ENCODE measurements at places on chromosomes 7 and 10. TPM values are rescaled to one million over a fixed set of nuclear protein-coding genes. Genes with fewer than 3 reads are reported as not detected.
A peak's percentile ranks its signal among the peaks of the same experiment; 100 is the strongest.

DNA sequence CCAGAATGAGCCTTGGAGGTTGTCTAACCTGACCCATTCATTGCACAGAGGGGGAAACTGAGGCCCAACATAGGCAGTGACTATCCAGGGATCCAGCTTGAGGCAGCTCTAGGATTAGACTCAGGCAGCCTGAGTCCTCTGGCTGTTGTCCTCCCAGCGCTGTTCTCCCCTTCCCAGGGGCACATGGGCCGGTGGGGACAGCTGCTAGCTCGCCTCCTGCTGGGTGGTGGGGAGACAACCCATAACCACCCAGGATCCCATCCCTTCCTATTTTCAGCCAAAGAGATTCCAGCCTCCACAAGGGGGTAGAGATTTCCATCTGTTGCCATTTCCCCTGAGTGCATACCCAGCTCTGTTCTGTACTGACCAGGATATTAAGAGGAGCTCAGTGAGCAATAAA, 145.1 kb upstream of the GPR26 start:
- H3K4me1 ChIP-seq = no peaks in the 10 kb centered on the region
- no peaks in the 10 kb centered on the region for H3K27me3 ChIP-seq
- DNase-seq = peak; percentile 33
- no peak overlapping the region for H3K4me3 ChIP-seq
- no peak overlapping the region for H3K27ac ChIP-seq

DNA sequence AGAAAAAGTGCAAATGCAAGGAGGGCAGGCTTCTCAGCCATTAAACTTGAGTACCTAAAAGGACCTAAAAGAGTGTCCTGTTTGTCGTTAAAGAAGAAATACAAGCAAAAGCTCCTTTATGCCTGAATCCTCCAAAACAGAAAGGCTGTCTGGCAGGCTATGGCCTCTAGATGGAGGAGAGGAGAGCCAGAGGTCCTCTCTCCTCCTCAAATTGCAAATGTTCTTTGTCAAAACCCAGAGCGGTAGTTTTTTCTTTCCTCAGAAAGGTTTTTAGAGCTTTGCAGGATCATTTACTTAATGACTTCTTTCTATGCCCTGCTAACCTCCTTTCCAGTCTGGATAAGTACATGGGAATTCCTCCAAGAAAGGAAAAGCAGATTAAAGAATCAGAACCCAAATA, 1.9 kb upstream of the SORCS1 start:
- H3K4me3 ChIP-seq = no peak overlapping the region
- peak; percentile 57 for DNase-seq

DNA sequence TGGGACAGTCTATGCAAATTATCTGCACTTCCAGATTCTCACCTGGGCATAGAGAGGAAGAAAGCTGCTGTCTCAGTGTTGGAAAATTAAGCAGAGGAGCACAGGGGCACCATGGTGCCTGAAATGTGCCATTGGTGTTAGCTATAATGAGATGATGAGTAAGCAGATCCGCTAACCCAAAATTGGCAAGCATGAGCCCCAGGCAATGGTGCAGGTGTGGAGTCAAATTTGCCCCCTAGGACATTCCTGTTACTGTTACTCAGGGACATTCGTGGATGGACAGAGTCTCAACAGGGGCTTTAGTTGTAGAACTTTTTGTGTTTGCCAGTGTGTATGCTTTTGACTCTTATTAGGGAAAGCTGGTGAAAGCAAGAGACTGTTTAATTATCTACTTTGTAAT, 385.2 kb upstream of the KLF6 start:
- H3K4me1 ChIP-seq = no peaks in the 10 kb centered on the region
- no peaks in the 10 kb centered on the region for H3K27me3 ChIP-seq
- H3K4me3 ChIP-seq = no peak overlapping the region
- H3K27ac ChIP-seq = no peak overlapping the region
- no peaks in the 10 kb centered on the region for H3K36me3 ChIP-seq

ARL3 gene
- 20.6 TPM for total RNA-seq

TACR2 gene
- total RNA-seq = not detected

- H3K36me3 ChIP-seq = no peaks in the 10 kb centered on the region
- H3K4me1 ChIP-seq = no peaks in the 10 kb centered on the region
- H3K4me3 ChIP-seq = no peak overlapping the region
- no peak overlapping the region for H3K27ac ChIP-seq
- no peak for DNase-seq
- H3K27me3 ChIP-seq = no peaks in the 10 kb centered on the region
These were observed 17.8 kb upstream of the TCTN3 start for GRCh38 chr10:95711492-95711891.

DNA sequence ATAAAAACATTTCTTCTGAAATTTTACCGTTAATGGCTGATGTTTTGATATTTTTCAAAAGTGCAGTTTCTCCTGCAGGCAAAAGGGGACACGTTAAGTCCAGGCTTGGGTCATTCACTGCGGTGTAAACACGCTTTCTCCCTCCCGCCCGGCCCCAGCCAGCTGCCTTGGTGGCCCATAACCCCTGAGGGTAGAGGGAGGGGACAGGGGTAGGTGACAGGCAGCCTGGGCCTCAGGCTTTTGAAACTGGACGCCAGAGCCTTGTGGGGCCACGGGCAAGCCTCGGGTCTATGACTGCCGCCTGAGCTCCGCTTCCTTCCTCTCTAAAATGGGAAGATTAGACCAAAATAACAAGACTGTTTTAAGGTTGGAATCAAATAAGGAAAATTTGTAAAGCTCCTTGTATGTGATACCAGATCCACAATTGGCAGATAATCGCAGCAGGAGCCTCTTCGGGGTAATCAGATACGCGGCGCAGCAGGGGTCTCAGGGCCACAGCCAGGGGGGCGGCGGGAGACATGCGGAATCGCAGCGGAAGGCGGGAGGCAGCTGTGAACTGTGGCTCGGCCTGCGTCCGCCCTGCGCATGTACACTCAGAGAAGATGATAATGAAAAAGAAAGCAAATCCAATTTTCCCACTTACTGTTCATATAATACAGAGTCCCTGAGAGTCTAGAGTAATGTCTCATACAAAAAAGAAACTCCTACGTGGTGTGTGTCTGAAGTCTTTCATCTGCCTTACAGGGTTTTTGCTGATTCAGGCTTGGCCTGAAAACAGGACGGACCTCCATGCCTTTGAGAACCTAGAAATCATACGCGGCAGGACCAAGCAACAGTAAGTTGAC, 138.3 kb downstream of the EGFR start:
- H3K36me3 ChIP-seq = no peaks in the 10 kb centered on the region
- H3K27me3 ChIP-seq = no peaks in the 10 kb centered on the region
- H3K27ac ChIP-seq = no peak overlapping the region
- no peak overlapping the region for H3K4me3 ChIP-seq
- peaks cover 6% of the 10 kb centered on the region for H3K4me1 ChIP-seq

GRCh38 chr10:48445932-48446331, 139.5 kb downstream of the MAPK8 start:
- no peak overlapping the region for H3K27ac ChIP-seq
- DNase-seq = no peak
- H3K4me3 ChIP-seq = no peak overlapping the region
- H3K27me3 ChIP-seq = peaks cover 12% of the 10 kb centered on the region
- no peaks in the 10 kb centered on the region for H3K36me3 ChIP-seq
- peaks cover 20% of the 10 kb centered on the region for H3K4me1 ChIP-seq

DNA sequence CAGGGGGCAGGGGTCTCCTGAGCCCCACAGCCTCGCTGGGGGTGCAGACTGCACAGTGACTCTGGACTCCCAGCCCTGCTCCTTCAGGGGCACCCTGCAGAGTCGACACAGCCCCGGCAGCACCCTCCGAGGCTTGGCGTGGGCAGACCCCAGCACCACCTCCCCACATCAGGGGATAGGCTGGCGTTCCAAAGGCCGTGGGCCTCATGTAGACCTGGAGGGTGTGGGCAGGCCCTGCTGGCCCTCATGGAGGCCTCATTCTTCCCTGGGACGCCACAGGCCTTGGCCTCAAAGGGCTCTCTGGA, 265.9 kb downstream of the ELFN1 start:
- H3K36me3 ChIP-seq = no peaks in the 10 kb centered on the region
- no peak overlapping the region for H3K4me3 ChIP-seq
- peaks cover 3% of the 10 kb centered on the region for H3K4me1 ChIP-seq
- H3K27ac ChIP-seq = no peak overlapping the region

EPO gene
- total RNA-seq = 0.29 TPM

GRCh38 chr7:14480281-14480680, 422.3 kb downstream of the DGKB start:
- H3K4me3 ChIP-seq = no peak overlapping the region
- no peaks in the 10 kb centered on the region for H3K36me3 ChIP-seq
- no peak for DNase-seq
- no peaks in the 10 kb centered on the region for H3K4me1 ChIP-seq

DNA sequence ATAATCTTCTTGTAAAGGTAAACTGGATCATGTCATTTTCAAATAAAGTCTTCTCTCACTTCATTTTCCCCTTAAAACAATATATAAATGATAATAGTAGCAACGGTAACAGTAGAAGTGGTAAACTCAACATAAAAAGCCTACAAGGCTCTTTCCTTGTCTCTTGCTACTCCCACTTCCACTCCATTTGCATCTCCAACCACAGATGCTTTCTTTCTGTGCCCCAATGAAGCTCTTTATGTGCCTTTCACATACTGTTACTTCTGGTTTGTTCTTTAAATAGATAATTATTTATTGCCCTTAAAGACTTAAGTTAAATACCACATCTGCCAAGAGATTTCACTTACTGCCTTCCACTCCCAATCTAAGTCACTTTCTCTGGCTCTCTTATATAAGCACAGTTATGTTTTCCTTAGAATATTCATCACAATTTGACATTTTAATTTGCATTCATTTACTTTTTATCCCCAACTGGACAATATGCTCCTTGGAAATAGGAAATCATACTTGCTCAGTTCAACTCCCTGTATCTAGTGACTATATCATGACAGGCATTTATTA, 149.9 kb downstream of the CRPPA start:
- no peaks in the 10 kb centered on the region for H3K36me3 ChIP-seq
- no peak overlapping the region for H3K27ac ChIP-seq

DNA sequence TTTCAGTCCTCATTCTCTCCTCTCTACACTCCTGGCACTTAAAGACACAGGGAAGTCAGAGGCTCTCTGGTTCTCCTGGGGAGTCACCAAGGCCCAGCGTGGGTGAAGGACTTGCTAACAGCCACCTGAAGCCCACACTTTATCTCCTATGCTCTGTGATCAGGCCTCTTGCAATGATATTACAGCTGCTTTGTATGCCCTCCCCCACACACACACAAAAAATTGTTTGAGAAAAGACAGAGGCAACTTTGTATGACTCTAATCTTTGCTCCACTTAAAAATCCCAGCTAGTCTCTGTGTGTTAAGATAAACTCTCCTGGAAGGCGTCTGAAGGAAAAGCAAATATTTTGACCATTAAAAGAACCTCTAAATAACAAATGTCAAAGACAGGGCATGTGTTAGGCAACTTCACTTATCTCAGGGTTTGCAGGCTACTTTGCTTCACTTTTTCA, 507.2 kb downstream of the TNS3 start:
- no peak overlapping the region for H3K27ac ChIP-seq
- no peaks in the 10 kb centered on the region for H3K36me3 ChIP-seq
- no peaks in the 10 kb centered on the region for H3K27me3 ChIP-seq
- H3K4me1 ChIP-seq = peaks cover 4% of the 10 kb centered on the region
- DNase-seq = no peak

FAM24A gene
- total RNA-seq = not detected

DNA sequence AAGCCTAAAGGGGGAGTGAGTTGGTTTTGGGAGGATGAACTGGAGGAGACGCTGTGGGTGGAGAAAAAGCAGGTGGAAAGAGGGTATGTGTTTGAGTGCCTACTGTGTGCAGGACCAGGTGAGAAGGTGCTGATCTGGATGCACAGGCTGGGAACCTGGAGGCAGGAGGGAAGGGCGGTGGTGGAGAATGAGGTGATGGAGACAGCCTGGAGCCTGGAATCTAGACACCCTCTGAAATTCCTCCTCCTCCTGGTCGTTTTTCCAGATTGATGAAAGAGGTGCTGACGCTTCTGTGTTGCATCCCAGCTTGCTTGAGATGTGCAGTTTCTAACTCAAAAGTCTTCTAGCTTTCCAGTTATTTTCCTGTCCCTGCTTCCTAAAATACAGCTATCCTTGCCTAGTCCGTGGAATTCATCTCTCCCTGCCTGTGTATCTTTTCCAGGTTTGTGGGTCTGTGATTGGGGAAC, 67.5 kb downstream of the LRMDA start:
- no peaks in the 10 kb centered on the region for H3K36me3 ChIP-seq
- no peaks in the 10 kb centered on the region for H3K27me3 ChIP-seq
- no peak overlapping the region for H3K27ac ChIP-seq
- H3K4me1 ChIP-seq = no peaks in the 10 kb centered on the region
- H3K4me3 ChIP-seq = no peak overlapping the region

GRCh38 chr7:116906391-116906790, 44.0 kb downstream of the CAPZA2 start:
- no peak overlapping the region for H3K27ac ChIP-seq
- H3K4me3 ChIP-seq = no peak overlapping the region
- no peaks in the 10 kb centered on the region for H3K27me3 ChIP-seq
- no peaks in the 10 kb centered on the region for H3K4me1 ChIP-seq

DNA sequence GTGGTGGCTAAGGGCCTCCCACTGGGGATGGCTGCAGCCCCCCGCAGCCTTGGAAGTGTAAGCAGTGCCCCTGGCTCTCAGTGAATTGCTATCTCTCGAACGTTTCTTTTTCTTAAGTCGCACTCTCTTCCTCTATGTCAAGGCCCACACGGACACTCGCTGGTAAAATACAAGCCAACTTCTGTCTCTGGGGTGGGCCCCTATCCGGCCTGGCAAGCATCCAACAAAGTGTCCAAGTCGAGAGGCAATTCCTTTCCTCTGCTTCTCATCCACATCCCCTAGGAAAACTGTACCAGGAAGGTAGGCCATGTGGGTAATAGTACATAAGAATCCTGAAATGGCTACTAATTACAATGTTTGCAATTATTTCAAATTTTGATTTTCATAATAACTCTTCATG, 194.9 kb upstream of the MGMT start:
- H3K27ac ChIP-seq = no peak overlapping the region
- H3K27me3 ChIP-seq = no peaks in the 10 kb centered on the region
- H3K36me3 ChIP-seq = no peaks in the 10 kb centered on the region

DNA sequence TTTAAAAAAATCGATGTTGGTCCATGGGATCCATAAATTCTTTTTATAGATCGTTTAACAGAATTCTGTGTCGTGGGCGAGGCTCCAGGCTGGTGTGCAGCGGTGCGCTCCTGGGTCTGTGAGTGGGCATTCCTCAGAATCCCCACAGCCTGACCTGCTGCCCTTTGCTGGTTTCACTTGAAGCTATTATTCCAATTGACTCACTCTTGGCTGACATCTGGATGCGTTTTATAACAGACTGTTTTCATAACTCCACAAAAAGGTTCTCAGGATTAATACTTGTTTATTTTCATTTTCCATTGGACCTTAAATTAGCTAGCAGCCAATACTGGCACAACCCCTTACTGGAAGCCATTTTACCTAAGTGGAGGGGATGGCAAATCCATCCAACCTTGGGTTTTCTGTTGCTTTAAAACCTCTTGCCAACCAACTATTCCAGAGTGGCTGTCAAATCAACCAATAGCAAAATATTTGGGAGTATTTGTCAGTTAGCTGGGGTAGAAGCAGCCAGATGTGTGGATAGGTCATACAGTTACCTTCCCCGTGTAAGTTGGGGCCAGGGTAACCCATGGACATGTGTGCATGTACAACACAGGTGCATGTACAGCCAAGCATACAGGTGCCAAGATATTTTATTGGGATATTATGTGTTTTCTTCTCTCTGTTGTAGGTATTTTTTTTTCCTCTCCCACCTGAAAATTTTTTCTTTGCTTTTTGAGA, 160.7 kb upstream of the ZNF32 start:
- H3K27me3 ChIP-seq = no peaks in the 10 kb centered on the region
- no peak overlapping the region for H3K27ac ChIP-seq
- no peak overlapping the region for H3K4me3 ChIP-seq
- peak; percentile 16 for DNase-seq

GRCh38 chr7:16849296-16850148, 32.3 kb downstream of the AGR3 start:
- DNase-seq = no peak
- H3K27ac ChIP-seq = no peak overlapping the region
- no peak overlapping the region for H3K4me3 ChIP-seq
- H3K27me3 ChIP-seq = peaks cover 5% of the 10 kb centered on the region

Data from endodermal cell (in vitro differentiated cells).